ENCODE measurements at places on chromosomes 12 and 14.

GRCh38 chr14:69048456-69048855 is 69.4 kb upstream of the ACTN1 start:
- no peak for DNase-seq

GRCh38 chr12:109702111-109702841 is 11.3 kb upstream of the FAM222A start:
- no peak for DNase-seq

DNA sequence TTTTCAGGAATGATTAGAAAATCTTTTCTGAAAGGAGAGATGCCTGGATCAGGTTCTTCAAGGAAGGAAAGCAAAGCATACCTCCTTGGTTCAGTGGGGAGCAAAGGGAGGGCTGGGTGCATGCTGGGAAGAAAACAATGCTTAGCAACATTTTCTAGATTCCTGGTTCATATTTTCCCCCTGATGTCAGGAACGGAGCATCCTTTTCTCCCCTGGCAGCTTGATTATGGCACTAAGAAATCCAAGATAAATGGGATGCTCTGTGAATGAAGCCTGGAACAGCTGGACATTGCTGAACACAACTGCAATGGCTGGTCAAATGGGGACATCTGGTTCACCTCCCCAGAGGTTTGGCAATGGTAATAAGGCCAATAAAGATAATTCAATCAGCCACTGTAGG is 50.9 kb downstream of the KCNA5 start:
- DNase-seq, result no peak

DNA sequence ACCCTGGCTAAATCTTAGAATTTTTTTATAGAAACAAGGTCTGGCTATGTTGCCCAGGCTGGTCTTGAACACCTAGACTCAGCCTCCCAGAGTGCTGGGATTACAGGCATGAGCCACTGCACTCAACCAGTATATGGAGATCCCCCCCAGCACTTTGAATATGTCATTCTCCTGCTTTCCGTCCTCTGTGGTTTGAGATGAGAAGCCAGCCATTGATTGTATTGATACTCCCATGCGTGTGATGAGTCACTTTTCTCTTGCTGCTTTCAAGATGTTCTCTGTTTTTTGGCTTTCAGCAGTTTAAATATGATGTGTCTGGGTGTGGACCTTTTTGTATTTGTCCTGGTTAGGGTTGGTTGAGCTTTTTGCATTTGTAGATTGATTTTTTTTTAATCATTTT is 75.2 kb upstream of the DNM1L start:
- no peak for DNase-seq

GRCh38 chr12:57451233-57451778 is 3.8 kb upstream of the INHBE start:
- no peak for DNase-seq

GRCh38 chr14:99566390-99567354 is 37.3 kb downstream of the CCDC85C start:
- no peak for DNase-seq

DNA sequence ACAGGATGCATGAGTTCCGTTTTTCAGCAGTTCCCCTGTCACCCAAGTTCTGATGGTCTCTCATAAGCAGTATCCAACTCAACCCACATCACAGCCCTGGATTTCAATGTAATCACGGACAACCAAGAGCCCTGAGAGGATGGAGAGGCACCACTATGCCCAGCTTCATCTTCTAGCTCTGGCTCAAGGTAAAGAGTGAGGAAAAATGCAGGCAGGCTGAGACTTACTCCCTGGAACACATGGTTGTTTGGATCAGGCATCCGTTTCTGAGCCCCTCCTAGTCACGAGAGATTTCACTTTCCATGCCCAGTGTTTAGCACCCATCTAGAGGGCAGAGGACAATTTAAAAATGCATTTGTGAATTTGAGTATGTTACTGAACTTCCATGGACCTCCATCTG is 45.0 kb downstream of the ANO2 start:
- DNase-seq, result no peak

DNA sequence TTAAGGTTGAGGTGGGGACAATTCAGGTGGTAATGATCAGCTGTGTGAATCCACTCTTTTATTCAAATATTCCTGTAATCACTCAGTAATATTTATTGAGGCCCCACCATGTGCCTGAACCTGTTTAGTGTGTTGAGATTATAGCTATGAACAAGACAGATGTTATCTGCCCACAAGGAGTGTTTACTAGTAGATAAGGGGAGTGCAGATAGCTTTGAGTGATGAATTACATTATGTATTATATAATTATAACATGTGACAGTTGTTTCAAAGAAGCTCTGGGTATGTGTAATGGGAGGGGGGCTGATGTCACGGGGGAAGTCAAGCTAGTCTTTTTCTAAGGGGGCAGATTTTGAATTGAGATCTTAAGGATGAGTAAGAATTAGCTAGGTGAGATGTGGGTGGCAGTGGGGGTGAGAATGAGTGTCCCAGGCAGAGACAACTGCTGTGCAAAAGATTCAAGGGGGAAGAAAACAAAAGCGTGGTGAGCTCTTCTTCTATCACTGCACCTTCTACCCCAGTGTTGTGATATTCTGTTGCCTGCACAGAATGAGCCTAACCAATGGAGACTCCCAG is 21.3 kb upstream of the SRRM4 start:
- no peak for DNase-seq

- no peak for DNase-seq
Observed at GRCh38 chr12:132633901-132634300, 15.3 kb downstream of the P2RX2 start.

GRCh38 chr12:92735131-92735721 is 32.4 kb downstream of the PLEKHG7 start:
- no peak for DNase-seq

DNA sequence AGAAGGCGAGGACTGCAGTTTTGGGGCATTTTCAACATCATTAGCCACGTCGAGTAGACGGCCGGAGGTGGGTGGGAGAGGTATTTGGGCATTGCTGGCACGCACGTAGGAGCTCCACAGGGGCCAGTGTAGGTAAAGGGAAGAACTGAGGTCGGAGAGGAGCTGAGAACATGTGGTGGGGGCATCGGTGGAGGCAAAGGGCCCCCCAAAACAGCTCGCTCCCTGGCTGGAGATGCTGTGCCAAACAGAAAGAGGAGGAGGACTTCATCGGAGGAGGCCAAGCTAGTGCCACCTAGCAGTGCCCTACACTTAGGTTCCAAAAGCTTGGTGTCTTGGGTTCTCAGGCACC is 52.0 kb upstream of the PPP2R5C start:
- DNase-seq, result no peak

GRCh38 chr12:103645202-103645601 is 58.1 kb downstream of the STAB2 start:
- no peak for DNase-seq

DNA sequence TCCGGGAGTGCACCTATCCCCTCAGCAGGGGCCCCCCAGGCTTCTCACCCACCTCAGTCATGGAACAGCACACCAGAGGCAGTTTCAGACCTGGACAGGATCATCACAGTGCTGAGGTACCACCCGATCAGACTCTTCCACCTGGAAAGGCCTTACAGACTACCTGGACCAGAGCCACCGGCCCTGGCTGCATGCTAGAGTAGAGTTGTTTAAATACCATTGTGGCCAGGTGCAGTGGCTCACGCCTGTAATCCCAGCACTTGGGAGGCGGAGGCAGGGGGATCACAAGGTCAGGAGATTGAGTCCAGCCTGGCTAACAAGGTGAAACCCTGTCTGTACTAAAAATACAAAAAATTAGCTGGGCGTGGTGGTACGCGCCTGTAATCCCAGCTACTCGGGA is 61.5 kb downstream of the TSPAN11 start:
- DNase-seq, result no peak

DNA sequence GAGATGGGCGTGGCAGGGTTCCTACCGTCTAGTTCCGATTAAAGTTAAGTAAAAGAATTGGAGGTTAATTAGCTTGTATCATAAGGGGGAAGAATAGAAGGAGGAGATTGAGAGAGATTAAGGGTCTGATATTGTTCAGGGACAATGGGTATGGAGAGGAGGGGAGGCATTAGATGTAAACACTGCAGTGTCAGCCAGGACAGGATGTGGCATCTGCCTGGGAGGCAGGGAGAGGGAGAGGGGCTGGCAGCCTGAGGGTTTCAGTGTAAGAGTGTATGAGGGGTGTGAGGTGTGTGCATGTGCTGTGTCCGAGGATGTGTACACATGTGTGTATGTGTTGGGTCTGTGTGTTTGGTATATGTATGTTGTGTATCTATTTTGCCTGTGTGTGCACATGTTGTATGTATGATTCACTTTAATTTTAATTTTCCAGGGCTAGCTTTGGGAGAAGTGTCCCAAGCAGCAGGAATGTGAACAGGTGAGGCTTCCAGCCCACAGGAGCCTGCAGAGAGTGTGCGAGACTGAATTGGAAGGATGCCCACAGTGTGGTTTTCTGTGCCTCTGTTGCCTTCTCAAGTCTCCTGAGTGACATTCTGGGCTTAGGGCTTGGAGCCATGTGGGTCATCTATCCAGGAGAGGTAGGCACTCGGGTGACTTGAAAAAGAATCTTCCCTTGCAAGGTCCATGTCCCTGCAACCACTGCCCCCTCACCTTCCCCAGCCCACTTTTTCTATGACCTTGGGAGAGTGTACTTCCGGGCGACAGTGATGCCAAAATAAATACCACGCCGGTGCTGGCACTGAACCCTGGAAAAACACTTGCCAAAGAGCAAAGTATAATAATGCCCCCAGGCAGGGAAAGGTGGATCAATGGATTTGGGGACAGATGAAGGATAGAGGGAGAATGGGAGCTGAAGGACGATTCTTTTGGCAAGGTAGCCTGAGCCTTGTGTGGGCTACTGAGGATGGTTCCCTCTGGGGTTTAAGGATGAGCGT is 36.8 kb upstream of the DCD start:
- no peak for DNase-seq

DNA sequence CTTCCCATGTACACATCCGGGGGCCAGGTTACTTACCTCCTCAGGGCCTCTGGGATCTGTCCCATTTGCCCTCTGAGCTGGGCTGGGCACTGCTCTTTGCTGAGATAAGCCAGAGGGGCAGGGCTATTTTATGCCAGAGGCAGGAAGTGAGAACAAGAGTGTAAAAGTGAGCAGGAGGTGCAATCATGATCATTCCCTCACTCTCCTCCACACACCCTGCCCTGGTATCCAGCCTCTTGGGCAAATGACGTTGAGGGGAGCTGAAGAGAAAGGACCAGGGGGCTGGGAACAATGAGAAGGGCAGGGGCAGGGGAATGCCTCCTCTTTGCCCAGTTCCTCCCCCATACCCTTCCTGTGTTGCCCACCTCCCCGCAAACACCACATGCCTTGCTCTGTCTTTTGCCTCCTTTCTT is 4.2 kb downstream of the LPAR5 start:
- DNase-seq, result no peak

GRCh38 chr14:35944847-35945246 is 118.7 kb downstream of the BRMS1L start:
- no peak for DNase-seq

- no peak for DNase-seq
Observed at GRCh38 chr14:30874999-30875787, 834 bp downstream of the COCH start.

- no peak for DNase-seq
Observed at GRCh38 chr14:52079239-52079959, 10.5 kb upstream of the NID2 start.

DNA sequence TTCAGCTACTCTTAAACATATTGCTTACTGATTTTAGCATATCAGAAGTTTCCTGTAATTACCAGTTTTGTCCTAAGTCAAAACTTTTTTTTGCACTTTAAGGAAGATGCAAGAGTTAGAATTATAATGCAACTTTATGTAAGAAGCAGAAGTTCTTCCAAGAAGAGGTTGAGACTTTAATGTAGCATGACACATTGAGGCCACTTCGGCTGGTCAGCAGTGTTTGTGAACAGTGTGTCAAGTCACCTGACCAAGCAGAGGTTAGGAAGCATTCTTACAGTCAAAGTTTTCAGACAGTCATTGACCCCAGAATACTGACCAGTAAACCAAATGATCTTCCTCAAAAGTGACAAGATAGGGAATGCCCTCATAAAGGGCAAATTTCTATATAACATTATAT is 15.2 kb downstream of the FGFR1OP2 start:
- DNase-seq, result no peak

DNA sequence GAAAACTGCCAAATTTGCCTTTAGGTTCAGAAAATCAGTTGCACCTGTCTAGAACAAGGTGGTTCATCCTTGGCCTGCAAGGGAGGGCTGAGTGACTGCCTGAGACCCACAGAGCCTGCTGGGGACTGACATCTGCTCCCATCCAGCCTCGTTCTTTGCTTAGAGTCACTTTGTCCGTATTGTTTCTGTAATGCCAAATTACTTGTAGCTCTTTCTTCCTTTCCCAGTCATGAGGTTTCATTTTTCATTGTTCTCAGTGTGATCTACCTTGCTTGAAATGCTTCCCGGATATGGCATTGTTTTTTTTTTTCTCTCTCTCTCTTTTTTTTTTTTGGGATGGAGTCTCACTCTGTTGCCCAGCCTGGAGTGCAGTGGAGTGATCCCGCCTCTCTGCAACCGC is 21.3 kb downstream of the TSPAN9 start:
- no peak for DNase-seq

DNA sequence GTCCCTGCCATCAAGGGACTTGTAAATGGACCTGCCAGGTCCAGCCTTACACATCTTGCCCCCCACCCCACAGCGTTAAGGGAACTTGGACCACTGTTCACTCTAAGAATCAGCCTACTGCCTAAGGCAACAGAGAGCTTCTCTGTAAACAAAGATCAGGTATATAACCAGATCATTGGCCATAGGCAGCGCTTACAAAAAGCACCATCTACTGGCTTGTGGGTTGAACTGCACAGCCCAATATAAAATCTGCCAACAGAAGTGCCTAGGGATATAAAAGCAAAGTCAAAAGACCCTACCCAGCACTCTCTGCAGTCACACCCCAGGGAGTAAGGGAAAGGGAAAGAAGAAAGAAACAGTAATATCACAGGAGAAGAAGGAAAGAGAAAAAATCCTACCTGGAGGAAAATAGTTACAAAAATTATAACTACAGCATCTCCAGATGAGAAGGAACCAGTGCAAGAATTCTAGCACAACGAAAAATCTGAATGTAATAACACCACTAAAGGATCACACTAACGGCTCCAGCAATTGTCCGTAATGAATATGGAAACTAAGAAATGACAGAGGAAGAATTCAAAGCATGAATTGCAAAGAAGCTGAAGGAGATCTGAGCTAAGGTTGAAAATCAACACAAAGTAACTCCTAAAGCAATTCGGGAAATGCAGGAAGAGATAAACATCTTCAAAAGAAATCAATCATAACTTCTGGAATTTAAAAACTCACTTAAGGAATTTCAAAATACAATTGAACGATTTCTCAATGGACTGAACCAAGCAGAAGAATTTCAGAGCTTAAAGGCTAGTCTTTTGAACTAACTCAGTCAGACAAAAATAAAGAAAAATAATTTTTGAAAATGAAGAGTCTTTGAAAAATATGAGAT is 95.2 kb upstream of the PCED1B start:
- DNase-seq, result peak; percentile 12

DNA sequence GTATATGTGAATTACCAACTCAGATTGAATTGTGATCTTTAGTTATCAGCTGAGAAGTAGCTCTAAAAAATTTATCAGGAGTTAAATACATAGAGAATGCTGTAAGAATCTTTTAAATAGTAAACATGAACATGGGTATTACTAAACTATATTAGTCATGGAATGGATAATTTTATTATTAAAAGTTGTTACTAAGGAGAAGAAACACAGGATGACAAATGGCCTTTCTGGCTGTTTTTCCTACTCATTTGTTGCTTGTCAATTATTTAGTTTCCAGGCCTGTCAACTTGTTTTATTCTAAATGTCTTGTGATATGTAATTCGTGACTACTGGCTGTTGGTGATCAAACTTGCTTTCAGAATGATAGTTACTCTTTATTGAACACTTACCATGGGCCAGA is 58.7 kb downstream of the KTN1 start:
- no peak for DNase-seq

- DNase-seq, result no peak
Observed at GRCh38 chr12:77725611-77726010, 105.1 kb upstream of the NAV3 start.

Data from activated T-cell treated with anti-CD3 and anti-CD28 coated beads for 24 hours (primary cell).